Stimulated activated CD4-positive, alpha-beta T cell treated with anti-CD3 and anti-CD28 coated beads, Interleukin-2, amount 100 ng/mL, for 48 hours (primary cell): ENCODE measurements at places on chromosomes 5 and 9.

DNA sequence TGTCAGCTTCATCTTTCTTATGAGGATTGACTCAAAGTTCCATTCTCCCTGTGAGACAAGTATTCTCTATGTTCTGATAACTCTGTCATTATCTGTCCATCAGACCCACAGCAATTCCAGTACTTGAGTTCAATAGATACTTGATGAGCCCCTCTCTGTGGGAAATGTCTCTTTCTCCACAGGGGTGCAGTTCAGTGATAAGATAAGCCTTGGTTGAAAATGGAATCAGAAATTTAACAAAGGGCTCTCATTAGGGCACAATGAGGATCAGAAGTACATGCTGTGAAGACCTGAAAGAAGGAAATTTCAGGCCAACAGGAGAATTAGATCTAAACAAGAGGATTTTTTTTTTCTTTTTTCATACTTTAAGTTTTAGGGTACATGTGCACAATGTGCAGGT lies 737.3 kb downstream of the MTRR start:
- DNase-seq = no peak

- DNase-seq = no peak
These were observed 19.0 kb downstream of the FBXW5 start for GRCh38 chr9:136925414-136926153.

- DNase-seq = no peak
These were observed 5.1 kb downstream of the STARD4 start for GRCh38 chr5:111507276-111507675.

DNA sequence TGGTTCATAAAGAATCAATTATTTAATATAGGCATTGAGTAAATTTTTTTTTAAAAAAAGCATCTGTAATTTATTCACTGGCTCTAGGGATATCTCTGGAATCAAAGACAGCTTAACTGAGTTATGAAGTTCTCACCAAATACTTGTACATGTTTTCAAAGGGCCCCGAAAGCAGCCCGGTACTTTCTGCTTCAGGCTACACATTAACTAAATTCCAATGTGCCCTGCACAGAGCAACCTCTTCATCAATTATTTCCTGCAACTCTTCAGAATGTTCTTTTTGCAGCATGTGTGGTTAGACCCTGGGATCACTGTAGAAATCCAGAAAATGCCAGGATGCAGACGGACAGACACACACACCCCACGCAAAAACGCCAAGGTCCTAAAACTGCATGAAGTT lies 209.0 kb downstream of the EFNA5 start:
- no peak for DNase-seq

DNA sequence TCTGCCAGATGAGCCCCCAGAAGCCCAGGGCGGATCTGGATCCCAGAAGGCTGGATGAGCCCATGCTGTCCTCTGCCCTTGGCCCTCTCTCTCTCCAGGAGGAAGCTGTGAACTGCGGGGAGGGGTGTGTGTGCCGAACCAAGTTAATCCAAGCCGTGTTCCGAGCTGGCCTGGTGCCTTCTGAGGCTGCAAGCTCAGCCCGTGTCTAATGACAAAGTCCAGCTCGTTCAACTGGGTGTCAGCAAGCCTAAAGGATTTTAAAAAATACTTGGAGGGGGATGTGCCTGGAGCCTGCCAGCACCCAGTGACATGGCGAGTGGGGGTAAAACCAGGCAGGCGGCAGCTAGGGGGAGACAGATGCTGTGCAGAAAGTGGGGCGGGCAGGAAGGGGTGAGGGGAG lies 8.0 kb downstream of the STC2 start:
- DNase-seq = no peak

DNA sequence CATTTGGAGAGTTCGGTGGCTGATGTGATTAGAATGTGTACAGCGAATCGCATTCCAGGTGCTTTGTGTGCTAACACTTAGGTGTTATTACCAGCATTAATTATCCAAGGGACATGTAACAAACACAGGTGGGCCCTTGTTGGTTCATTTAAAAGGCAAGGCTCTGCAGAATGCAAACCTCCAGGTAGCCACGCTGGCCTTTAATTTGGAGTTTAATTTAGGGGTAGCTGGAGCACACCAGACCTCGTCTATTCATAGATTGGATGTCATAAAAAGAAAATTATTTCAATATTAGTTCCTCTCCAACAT lies 191.1 kb downstream of the MAT2B start:
- DNase-seq = no peak

GRCh38 chr9:35054871-35055644 lies 17.4 kb downstream of the VCP start:
- DNase-seq = no peak
